ENCODE measurements at places on chromosomes 4 and X.

GRCh38 chr4:22875587-22876257 is 183.0 kb downstream of the GBA3 start:
- DNase-seq, result no peak

GRCh38 chr4:59518005-59518823 is 1681.9 kb upstream of the ADGRL3 start:
- DNase-seq, result no peak

GRCh38 chr4:13535708-13536361 is 8.5 kb downstream of the NKX3-2 start:
- no peak for DNase-seq

GRCh38 chrX:140206657-140207056 is 241.3 kb upstream of the CXorf66 start:
- no peak for DNase-seq

DNA sequence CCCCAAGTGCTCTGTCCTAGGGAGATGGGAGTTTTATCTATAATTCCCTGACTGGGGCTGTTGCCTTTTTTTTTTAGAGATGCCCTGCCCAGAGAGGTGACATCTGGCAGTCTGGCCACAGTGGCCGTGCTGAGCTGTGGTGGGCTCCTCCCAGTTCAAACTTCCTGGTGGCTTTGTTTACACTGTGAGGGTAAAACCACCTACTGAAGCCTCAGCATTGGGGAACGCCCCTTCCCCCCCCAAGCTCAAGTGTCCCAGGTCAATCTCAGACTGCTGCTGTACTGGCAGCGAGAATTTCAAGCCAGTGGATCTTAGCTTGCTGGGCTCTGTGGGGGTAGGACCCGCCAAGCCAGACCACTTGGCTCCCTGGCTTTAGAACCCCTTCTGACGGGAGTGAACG is 38.3 kb upstream of the CBLL2 start:
- no peak for DNase-seq

- DNase-seq, result no peak
Observed at GRCh38 chr4:150215601-150216000, 137.4 kb downstream of the DCLK2 start.

GRCh38 chr4:176422511-176422910 is 102.7 kb downstream of the SPCS3 start:
- no peak for DNase-seq

- DNase-seq, result no peak
Observed at GRCh38 chr4:70768301-70768948, 46.7 kb downstream of the RUFY3 start.
